Stimulated activated CD8-positive, alpha-beta memory T cell treated with anti-CD3 and anti-CD28 coated beads, Interleukin-2, amount 100 ng/mL, for 1 hour (primary cell): ENCODE measurements at places on chromosomes 7 and 10.

GRCh38 chr7:112140600-112140999 lies 65.6 kb downstream of the DOCK4 start:
- DNase-seq, result no peak

DNA sequence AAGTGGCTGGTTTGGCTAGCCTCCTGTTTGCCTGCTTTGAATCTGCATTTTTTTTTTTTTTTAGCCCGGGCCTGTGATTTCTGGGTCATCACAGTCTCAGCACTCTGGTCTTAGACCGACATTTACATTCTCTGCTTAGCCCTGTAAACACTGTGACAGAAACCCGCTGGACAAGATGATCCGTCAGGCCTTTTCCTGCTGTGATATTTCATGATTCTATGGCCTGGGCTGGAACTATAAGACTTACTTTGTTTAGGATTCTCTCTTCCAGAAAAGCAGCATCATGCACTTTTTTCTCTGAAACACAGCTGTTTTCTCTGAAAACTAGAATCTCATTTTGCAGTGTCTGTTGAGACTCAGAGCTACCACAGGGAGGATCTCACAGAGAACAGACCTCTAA lies 705.5 kb downstream of the GRID1 start:
- DNase-seq, result no peak

DNA sequence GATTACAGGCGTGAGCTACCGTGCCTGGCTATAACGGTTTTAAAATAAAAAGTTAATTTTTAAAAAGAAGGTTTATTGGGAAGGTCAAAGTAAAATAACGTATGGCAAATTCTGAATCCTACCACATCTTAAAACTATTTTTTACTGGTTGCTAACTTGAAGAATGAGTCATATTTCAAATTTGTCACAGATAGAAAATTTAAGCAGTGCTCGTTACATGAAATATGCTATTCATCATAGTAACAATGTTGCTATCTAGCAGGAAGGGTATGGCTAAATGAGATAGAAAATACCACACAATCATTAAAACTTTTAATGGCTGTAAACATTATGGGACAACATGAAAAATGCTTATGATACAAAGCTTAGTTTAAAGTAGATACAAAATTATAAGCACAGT lies 500.5 kb downstream of the PHTF2 start:
- DNase-seq, result no peak

- no peak for DNase-seq
Measured at GRCh38 chr10:92064506-92064905, 140.9 kb downstream of the BTAF1 start.

DNA sequence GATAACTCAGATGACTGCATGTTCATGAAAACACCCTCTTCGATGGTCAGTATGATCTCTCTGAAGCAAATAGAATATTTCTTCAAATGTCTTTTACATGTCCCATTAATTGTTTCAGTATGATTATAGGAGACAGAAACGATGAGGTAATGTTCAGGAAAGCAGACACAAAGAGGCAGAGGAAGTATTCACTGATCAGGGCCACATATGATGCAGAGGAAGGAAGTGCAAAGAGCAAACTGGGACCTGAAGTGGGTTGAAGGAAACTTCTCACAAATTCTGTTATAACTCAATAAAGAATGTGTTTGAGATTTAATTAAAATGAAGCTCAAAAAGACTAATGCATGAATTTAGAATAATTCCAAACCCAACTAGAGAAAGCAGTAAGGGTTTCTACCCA lies 70.5 kb downstream of the TES start:
- no peak for DNase-seq

GRCh38 chr10:35426657-35427056 lies 90.3 kb downstream of the CCNY start:
- no peak for DNase-seq

DNA sequence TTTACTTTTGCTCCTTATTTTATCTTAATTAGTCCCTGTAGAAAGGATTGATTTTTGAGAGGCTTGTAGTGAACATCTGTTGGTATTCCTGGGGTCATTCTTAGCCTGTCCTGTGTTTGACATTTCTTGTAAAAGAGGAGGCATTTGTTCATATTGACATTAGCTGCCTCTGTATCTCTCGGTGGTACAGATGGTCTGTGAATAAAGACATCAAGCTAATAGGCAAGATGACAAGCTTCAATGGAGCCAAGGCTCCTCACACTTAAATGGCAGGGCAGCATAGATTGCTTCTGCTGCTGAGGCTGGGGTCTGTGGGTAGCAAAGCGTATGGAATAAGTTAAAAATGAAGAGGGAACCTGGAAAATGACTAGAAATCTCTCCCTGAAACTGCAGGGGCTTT lies 687.6 kb downstream of the LRMDA start:
- no peak for DNase-seq

GRCh38 chr10:86449926-86450558 lies 71.5 kb downstream of the WAPL start:
- no peak for DNase-seq
